Right lobe of liver (tissue), 6 donors: ENCODE measurements at places on chromosomes 7 and 10. TPM values are rescaled to one million over a fixed set of nuclear protein-coding genes. Genes with fewer than 3 reads are reported as not detected.

BMPER gene
- 14.8 TPM for total RNA-seq

RBM20 gene
- 0.05 TPM for total RNA-seq

PON1 gene
- total RNA-seq = 93.2 TPM

RELN gene
- total RNA-seq = 11.9 TPM

TUBB8 gene
- total RNA-seq = not detected

COMTD1 gene
- total RNA-seq = 14.3 TPM
